ENCODE measurements at places on chromosomes 12 and 14.
A peak's percentile ranks its signal among the peaks of the same experiment; 100 is the strongest.

- no peak for DNase-seq
Measured at GRCh38 chr12:57530396-57531142, 7.9 kb downstream of the MBD6 start.

DNA sequence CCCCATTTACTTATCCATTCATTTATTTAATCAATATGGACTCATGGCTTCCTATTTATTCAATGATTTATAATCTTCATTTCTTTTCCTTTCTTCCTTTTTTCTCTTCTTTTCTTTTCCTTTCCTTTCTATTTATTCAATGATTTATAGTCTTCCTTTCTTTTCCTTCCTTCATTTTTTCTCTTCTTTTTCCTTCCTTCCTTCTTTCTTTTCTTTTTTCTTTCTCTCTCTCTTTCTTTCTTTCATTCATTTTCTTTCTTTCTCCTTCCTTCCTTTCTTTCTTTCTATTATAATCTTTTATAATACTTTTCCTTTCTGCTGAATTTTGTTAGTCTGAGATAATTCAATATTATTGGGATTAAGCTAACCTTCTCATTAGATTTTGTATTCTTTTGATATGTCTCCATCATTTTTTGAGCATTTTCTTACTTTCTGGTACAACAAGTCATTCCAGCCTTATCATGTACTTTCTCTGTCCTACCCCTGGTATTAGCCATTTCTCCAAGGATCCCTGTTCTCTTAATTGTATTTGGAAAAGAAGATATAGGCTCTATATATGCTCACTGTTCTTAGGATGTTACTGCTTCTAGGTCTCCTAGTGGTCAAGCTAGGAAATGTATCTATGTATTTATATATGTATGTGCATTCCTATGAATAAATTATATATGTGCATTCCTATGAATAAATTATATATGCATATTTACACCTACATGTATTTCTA is 12.1 kb downstream of the LACRT start:
- no peak for DNase-seq

DNA sequence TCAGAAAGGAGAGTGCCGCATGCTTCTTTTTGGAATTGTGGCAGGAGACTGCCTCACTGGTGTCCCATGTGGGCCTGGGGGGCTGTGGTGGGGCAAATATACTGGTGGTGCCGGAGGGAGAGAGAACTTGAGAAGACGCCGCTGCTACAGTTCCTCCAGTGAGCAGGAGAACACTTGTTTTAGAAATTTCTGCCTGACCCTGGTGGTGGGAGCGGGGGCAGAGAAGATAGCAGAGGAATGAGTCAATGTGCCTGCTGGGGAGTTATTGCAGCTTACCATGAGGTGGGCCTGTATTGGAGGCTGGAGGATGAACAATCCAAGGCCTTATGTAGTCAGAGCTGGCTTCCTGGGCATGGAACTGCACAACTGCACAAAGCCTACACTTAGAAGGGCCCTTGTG is 211.8 kb downstream of the SNAPC1 start:
- DNase-seq, result no peak

DNA sequence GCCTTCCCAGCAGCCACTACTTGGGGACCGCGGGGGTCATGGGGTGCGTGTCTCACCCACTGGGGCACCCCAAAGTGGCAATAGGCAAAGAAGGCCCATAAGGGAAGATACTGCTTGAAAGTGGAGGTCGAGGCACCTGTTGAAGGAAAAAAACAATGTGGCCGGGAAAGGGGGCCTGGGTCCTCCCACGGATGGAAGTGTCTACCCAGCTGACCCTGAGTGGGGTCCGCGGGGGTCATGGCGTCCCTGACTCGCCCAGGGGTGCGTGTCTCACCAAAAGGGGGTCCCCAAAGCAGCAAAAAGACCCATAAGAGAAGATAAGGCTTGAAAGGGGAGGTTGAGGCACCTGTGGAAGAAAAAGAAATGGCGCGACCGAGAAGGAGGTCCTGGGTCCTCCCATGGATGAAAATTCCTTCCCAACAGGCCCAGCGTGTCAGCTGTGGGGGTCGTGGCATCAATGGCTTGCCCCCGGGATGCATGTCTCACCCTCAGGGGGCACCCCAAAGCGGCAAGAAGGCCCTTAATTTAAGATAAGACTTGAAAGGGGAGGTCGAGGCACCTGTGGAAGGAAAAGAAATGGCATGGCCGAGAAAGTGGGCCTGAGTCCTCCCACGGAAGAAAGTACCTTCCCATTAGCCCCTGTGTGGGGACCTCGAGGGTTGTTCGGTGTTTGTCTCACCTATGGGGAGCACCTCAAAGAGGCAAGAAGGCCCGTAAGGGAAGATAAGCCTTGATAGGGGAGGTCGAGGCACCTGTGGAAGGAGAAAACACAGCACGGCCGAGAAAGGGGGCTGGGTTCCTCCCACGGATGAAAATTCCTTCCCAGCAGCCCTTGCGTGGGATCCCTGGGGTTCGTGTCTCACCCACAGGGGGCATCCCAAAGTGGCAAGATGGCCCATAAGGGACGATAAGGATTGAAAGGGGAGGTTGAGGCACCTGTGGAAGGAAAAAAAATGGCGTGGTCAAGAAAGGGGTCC is 266.0 kb downstream of the ALG10 start:
- no peak for DNase-seq

DNA sequence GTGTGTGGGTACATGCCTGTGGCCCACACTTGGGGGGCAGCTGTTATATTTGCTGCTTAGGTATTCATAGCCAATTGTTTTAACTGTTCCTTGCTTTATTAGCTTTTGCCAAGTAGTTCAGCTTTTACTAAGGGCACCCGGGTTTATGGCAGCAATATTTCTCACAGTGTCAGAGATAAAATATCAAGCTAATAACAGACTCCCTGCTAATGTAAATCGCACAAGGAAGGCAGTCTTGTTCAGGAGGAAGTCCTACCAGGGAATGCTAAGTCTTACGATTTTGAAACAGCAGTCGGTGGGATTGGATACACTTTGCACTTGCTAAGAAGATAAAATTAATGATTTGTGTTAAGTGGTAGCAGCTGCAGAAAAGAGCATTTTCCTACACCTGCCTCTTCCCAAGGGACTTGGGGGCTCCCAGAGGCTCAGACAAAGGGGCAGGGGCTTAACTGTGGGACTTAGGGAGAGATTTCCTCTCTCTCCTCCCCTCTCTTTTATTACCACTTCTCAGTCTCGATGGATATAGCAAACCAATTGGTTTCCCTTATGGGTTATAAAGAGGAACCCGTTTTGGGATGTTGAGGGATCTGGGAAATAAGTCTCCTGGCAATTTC is 175.1 kb downstream of the NRXN3 start:
- DNase-seq, result no peak

- peak; percentile 97 for DNase-seq
Measured at GRCh38 chr14:42222924-42223471, 616.3 kb downstream of the LRFN5 start.

GRCh38 chr12:93042283-93042682 is 113.2 kb upstream of the EEA1 start:
- no peak for DNase-seq

GRCh38 chr12:26264215-26264838 is 69.0 kb downstream of the SSPN start:
- no peak for DNase-seq

DNA sequence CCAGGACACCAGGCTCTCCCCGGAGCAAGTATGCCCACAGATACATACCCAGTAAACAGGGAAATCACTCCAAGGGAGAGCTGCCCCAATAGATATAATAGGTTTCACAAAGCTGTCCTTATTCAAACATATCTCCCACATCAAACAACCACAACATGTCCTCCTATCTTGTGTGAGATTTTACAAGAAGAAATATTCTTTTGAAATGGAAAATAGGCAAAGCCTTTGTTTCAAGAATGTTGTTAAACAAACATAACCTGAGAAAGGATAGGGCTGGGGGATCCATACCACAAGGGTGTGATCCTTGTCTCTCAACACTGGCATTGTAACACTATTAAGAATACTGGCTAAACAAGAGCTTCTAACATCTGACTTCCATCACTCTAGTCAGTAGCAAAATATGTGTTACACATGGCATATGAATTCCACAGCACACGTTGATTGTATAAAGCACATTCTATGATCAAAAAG is 32.9 kb downstream of the LGR5 start:
- DNase-seq, result no peak

- no peak for DNase-seq
Measured at GRCh38 chr14:89256283-89256682, 160.8 kb downstream of the FOXN3 start.

- no peak for DNase-seq
Measured at GRCh38 chr12:43621262-43621661, 69.3 kb upstream of the ADAMTS20 start.

GRCh38 chr12:31035967-31036665 is 37.5 kb upstream of the DDX11 start:
- no peak for DNase-seq

DNA sequence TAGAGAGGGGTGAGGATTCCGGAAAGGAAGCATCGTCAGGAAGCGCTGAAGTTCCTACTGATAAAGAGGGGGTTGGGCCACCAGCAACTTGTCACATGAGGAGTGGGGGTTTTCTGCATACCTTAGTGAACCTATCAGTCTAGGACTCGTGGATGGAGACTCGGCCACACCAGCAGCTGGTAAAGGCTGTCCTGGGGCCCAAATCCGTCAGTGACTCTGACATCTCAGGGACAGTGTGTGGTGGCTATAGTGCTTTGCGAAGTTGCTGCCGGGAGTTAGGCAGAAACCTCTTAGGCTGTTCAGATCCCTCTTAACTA is 16.4 kb downstream of the RNASE2 start:
- no peak for DNase-seq

DNA sequence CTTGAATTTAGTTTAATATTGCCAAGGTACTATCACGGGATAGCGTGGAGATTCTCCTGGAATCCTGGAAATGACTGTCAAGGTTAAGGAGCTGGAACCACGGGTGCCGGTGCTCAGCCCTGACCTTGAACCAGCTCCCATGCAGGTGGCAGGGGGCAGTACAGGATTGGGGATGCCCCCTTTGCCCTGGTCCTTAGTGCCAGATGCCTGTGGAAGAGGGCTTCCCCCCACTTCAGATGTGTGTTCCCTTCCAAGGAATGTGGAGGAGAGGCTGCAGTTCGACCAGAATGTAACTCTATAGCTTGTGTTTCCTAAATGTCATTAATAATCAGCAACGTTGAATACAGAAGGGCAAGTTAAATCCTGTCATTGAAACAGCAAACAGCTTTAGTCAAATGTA is 258.9 kb downstream of the VRK1 start:
- no peak for DNase-seq

DNA sequence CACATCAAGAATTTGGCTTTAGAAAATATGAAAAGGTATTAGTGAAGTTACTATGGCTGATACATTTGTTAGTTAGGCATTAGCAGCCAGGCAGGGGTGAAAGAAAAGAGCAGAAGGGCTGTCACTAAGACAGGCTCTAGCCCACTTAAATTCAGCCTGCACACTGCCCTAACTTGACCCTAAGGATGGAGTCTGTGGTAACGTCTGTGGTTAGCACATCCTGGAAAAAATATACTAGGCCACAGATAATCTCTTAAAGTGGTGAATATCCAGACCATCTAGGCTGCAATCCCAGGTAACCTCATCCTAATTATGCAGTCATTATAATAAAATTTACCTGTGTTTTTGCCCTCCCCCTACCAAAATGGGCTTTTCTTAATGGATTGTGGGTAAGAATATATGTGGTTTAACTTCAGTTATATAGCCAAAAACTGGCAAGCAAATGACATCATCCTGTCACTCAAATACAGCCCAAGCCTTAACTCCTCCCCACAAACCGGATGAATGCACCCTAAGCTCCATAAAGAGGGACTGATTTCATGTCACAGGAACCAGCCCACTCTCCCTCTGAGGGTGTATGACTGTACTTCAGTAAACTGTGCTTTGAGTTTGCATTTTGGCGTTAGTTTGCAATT is 440.9 kb downstream of the LRFN5 start:
- DNase-seq, result no peak

- DNase-seq, result no peak
Measured at GRCh38 chr12:93311827-93312226, 65.9 kb upstream of the NUDT4 start.

DNA sequence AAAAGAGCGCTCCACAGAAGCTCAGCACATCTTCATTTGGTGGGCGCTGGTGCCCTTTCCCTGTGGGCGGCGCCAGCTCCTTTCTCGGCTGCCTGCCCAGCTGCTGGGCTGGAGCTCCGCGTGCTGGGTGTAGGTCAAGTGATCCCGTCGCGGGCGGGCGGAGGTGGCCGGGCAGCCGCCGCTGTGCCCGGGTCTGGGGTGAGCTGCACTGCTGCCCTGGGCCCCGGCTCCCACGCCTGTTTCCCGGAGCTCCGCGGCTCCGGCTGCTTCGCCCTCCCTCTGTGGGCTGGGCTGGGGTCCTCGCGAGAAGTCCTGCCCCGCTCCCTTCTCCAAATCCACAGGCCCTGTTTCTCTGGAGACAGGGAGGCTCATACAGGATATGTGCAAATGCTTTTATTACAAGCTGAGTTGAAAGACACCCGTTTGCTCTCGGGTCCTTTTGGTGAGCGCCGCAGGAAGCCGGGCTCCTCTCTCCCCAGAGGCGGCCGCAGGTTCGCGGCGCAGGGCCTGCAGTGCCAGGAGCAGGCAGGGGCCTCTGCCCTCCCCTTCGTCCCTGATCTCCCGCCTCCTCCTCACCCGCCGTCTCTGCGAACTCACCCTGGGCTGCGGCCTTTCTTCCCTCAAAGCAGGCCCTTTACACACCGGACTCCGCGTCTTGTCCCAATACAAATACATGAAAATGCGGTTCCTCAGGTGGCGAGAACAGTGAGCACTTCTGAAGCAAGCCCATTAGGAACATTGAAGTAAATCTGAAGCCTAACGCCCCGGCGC is 67.8 kb upstream of the CAPRIN2 start:
- no peak for DNase-seq

DNA sequence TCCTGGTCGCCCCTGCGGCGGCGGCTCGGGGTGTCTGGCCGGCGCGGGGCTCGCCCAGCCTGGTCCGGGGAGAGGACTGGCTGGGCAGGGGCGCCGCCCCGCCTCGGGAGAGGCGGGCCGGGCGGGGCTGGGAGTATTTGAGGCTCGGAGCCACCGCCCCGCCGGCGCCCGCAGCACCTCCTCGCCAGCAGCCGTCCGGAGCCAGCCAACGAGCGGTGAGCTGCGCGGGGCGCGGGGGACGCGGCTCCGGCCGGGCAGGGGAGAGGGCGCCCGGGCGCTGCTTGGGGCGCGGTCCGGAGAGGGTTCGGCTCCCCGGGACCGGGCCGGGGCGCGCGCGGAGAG is at the start of gene LGALS3:
LGALS3 (plus strand) TSS at position 167 of the 342 bp plus-strand sequence. CDS start 8,122 bp downstream, outside the sequence.
- no peak for DNase-seq

DNA sequence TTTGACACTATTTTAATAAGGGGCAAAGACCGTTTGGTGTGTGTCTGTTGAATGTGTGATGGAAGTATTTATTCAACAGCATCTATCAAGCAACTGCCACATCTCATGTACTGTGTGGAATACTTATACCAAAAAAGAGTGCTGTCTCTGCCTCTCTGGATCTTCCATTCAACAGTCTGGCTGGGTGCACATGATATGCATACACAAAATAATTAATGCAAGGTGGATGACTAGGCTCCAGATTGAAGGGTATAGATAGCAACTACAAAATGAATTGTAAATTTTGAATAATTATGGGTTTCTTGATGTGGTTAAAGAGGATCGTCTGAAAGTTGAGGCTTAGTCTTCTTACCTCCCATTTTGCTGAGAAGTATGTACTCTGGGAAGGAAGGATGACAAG is 145.9 kb upstream of the OTX2 start:
- no peak for DNase-seq

- no peak for DNase-seq
Measured at GRCh38 chr12:2288001-2288400, 235.2 kb downstream of the CACNA1C start.

Measured in DMS 273 treated with DMSO at 0.1 percent for 48 hours (cell line).